Fibroblast of upper back skin (primary cell): ENCODE measurements at places on chromosomes 13 and 19.

DNA sequence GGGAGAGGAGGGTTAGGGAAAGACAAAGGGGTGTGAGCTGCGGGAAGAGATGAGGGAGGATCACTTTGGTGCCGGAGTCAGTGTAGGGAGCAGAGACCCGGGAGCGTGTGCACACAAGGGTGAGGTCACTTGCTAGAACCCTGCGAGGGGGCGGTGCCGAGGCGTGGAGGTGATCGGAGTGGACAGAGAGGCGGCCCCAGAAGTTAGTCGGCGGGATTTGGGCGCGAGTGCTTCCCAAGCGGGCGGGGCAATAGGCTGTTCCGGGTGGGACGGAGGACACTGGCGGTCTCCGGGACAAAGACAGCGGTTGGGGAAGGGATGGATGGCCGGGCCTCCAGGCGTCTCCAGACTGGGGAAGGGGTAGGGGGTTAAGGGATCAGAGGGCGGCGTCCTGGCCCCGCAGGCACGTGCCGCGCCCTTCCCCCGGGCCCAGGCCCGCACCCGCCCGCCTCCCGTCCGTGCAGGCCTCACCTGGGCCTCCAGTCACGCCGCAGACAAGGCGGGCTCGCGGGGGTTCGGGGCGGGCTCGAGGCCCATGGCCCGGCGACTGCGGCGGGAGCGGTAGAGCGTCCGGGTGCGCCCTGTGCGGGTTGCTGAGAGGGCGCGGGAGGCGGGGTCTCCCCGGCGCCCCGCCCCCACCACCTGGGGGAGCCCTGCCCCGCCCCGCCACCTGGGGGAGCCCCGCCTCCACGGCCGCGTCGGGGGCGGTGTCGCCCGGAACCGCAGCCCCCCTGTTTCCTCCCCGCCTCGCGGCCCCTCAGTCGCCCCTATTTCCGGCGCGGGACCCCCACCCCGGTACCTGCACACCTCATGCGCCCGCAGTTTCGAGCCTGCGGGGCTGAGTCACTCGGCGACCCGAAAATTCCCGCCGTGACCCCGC, at the start of gene LPAR2:
LPAR2 (minus strand) TSS at position 600 of the 880 bp plus-strand sequence. CDS start 945 bp downstream, outside the sequence.
- DNase-seq, result no peak

DNA sequence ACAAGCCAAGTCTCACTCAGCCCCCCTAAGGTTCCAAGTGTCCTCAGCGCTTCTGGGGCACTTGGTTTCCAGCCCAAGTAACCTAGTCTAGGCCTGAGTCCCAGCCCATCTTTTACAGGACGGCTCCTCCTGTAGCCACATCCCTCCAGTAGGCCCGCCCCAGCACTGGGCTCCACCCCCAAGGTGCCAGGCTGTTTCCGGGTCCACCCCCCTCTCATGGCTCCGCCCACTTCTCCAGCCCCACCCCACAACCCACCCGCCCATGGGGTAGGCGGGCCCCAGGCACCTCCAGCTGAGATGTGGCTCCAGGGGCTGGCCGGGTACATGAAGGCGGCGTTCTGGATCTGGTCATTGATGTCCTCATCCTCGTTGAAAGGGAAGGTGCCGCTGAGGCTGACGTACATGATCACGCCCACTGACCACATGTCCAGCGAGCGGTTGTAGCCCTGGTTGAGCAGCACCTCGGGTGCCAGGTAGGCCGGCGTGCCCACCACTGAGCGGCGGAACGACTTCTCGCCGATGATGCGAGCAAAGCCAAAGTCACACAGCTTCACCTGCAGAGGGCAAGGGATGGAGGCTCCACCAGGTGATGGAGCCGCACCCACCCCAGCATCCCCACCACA, 17.2 kb upstream of the DACT3 start:
- DNase-seq, result no peak

DNA sequence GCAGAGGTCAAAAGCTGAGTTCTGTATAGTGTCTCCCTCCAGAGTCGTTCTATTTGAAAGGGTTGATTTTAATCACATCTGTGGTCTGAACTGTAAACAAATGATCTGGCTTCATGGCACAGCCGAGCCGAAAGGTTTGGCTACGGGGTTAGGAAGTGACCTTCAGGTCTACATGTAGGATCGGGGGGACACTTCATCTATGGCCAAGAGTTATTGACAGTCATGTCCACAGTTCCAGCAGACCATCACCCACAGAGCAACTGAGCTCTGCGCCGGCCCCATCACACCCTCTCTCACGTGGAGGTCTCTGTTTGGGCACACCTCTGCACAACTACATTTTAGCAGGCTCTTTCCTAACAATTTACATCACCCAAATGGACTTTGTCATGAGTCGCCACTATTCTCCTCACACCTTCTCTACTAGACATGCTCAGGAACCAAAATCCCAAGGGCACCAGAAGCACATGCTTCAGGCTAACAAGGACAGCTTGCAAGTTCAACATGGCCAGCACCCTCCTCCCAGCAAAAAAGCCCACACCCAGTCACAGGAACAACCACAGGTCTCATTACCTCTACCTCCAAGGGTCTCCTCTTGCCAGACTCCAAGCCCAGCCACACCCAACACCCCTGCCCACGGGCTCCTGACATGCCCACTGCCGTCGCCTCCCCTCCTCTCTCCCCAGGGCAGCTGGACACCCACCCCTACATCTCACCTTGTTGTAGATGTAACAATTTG, 36.1 kb upstream of the EPHX3 start:
- no peak for DNase-seq

GRCh38 chr19:1767464-1767933, 14.2 kb downstream of the ONECUT3 start:
- peak; percentile 21 for DNase-seq

DNA sequence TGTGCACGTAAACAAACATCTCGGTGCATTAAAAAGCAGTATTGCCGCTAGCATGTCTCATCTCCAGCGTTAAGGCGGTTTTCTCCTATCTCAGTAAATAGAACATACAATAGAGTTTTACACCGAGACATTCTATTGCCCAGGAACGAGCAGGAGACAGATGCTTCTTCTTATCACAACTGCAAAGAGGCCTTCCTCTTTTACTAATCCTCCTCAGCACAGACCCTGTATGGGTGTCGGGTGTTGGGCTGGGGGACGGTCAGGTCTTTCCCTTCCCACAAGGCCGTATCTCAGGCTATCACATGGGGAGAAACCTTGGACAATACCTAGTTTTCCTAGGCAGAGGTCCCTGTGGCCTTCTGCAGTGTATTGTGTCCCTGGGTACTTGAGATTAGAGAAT, 21.2 kb downstream of the ZNF233 start:
- DNase-seq, result no peak

- DNase-seq, result no peak
Measured at GRCh38 chr13:101967216-101967615, 434.6 kb downstream of the FGF14 start.

DNA sequence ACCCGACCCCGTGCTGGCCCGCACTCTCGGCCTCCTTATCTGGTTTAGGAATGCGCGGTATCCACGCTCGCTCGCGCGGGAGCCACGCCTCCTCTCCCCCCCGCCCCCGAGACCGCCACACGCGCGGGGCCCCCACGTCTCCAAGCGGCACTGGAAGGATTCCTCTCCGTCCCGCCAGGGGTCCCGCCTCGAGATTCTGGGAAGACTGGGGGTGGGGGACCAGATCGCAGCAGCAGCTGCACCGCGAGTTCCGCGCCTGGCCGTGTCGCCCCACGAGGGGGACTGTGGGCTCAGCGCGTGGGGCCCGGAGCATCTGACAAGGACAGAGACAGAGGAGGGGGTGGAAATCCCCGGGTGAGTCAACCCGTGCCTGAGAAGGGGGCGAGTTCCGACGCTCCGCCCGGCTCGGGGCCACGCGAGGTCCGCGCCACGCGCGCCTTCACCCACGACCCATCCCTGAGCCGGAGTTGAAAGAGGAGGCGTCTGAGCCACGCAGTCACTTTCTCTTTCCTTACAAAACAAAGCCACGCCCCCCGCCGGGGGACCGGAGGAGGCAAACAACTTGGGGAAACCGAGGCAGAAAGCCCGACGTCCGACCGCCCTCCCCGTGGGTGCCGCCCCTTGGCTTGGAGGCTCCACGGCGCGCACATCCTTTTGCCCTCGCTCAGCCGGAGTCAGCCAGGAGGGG, 814 bp downstream of the S1PR2 start:
- peak; percentile 45 for DNase-seq

DNA sequence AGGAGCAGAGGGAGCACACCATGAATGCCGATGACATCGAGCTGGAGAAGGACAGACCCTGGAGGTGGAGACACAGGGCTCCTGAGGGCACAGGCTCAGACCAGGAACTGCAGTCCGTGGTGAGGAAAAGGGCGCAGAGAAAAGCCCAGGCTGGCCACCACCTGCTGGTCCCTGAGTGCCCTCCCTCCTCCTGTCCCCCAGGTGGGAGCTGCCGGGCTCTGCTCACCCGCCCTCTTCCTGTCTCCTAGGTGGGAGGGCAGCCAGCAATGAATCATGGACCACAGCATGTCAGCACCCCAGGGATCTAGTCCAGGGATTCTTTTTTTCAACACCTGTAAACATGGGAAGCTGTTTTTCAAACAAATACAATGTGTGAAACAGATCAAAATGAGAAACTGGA, 94.6 kb upstream of the ARHGEF7 start:
- no peak for DNase-seq
